Stimulated activated CD4-positive, alpha-beta T cell treated with anti-CD3 and anti-CD28 coated beads, Interleukin-12 subunit alpha, Interleukin-12 subunit beta, amount 100 ng/mL, for 4 hours (primary cell): ENCODE measurements at places on chromosomes 4 and X.

DNA sequence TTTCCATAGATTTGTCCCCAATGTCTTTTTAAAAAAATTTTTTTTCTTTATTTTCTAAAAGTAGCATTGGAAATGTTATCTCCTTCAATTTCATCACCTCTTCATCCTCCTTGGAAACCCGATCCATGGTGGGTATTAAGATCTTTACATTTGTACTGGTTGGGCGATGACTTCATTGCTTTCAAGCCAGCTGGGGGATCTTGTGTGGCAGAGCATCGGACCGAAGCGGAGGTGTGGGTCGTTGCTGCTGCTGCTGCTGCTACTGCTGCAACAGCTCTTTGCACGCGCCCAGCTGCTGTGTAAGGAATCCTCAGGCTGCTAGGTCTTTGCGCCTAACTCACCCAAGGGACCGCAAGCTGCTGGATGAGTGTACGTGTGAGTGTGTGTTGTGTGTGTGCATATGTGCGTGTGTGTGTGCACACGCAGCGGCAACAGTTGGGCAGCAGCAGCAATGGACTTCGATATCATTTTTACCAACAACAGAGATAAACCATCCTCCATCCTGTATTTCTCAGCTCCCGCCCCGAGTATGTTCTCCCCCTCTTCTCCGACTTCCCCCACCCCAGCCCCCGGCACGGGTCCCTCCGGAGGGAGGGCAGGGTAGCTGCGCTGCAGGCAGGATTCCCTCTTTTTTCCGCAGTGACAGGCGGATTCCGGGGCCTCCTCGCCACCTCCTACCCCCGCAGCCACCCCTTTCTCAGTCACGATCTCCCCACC, 768 bp upstream of the CDKL5 start:
- DNase-seq, result peak; percentile 1

DNA sequence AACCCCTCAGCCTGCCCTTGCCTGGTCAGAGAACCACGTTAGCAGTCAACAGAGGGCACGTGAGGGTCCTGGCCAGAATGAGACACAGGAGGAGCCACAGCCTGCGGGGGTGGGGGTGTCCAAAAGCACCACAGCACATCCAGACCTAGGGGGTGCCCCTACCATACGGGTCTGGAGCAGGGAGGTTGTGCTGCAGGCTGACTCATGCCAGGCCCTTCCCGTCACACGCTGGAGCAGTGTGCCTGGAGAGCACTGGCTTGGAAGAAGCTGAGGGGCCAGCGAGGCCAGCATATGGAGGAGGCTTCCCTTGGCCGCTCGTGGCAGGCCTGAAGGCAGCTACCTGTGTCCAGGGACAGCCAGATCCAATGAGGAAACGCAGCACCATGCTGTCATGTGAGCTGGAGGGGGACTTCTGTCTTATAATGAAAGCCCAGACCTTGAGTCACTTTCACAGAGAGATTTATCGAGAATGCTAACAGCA, 1.5 kb upstream of the IRAK1 start:
- no peak for DNase-seq

GRCh38 chr4:185651137-185651677, 115.9 kb upstream of the PDLIM3 start:
- no peak for DNase-seq

DNA sequence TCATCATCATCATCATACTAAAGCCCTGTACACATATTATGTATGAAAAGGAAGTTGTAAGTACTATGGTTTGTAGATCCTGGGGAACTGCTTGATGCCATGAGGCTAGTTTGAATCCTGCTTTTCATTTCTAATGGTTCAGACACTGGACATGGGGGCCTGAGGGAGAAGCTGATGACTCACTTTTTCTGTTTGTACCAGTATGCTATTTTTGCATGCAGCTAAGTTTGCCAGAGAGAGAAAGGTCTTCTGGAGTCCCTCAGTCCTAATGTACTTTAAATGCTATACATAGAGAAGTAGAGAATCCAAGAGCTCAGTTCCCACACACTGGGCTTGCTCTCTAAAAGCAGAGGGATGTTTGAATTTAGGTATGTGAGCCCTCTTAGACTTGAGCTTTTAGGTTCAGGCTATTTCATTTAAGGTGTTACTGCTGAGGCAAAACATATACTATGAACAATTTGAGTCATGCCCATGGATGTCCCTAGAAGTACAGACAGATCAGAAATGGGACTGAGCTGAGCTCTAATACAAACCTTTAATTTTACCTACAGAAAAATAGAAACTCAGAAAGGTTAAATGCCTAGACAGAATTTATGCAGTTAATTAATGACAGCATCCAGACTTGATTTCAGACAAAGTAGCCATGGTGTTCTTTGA, 17.6 kb upstream of the HS3ST1 start:
- DNase-seq, result no peak

DNA sequence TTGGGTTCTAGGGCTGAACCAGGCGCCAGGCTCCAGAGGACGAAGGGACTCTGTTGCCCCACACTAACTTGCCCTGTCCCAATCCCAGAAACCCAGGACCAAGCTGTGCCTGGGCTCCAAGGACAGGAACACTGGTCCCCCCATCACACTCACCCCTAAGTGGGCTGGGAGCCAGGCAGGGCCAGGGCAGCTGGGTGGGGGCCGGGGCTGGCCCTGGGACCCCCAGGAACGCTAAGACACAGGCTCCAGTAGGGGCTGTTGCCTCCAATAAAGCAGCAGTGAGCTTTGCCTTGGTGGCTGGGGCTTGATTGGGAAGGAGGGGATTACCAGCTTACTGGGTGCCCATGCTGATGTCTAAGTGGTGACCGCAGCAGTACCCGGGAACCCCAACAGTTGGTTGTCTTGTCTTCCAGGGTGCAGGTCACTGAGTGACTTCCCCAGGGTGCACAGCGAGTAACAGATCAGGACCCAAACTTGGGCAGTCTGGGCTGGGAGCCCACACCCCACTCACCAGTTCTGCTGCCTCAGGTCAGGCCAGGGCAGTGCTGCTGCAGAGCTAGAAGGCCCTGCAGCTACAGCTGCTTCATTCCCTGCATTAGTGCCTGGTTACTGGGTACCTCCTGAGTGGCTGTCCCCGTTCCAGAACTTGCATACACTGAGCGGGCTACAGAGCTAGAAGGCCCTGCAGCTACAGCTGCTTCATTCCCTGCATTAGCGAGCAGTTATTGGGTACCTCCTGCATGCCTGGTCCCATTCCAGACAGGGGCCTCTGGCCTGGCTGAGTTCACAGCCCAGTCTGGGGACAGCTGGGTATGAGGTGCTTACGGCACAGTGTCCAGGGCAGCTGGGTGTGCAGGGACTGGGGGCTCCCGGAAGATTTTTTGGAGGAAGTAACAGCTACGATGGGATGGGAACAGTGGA, 9.4 kb upstream of the ADD1 start:
- DNase-seq, result no peak
